ENCODE measurements at places on chromosomes 7 and 10. TPM values are rescaled to one million over a fixed set of nuclear protein-coding genes. Genes with fewer than 3 reads are reported as not detected.

The SGMS1 gene
- total RNA-seq = 68.2 TPM

DNA sequence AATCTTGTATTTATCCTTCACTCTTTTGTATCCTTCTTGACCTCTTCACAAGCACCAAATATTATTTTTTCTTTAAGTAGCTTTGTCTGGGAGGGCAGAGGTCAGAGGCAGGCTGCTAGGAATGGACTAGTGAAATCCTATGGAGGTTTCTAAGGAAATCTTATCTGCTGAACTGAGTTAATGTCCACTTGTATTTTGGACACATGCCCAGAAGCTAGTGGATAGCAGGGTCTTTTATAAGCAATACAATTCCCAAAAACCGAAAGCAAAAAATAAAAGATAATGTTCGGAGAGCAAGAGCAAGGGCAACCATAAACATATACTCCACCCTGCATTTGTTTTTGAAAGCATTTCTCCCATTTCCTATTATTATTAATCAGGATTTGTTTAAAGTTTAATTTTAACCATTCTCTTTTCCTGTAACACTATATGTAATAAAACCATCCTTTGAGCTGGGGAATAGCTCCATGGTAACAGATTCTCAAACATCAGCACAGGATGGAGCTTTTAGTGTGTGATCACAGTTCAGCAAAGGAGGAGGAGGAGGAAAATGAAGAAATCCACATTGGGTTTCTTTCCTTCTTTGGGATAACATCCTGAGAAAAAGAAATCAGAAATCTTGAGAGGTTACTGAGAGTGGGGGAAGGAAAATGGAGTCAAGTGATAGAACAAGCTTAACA, 328.2 kb upstream of the LRRN3 start:
- no peak for DNase-seq

- DNase-seq = no peak
Observed at GRCh38 chr10:91460681-91461080, 50.5 kb downstream of the HECTD2 start.

- no peak for DNase-seq
Observed at GRCh38 chr10:77865580-77866324, 60.8 kb downstream of the DLG5 start.

The MAD1L1 gene
- 146 TPM for total RNA-seq

DNA sequence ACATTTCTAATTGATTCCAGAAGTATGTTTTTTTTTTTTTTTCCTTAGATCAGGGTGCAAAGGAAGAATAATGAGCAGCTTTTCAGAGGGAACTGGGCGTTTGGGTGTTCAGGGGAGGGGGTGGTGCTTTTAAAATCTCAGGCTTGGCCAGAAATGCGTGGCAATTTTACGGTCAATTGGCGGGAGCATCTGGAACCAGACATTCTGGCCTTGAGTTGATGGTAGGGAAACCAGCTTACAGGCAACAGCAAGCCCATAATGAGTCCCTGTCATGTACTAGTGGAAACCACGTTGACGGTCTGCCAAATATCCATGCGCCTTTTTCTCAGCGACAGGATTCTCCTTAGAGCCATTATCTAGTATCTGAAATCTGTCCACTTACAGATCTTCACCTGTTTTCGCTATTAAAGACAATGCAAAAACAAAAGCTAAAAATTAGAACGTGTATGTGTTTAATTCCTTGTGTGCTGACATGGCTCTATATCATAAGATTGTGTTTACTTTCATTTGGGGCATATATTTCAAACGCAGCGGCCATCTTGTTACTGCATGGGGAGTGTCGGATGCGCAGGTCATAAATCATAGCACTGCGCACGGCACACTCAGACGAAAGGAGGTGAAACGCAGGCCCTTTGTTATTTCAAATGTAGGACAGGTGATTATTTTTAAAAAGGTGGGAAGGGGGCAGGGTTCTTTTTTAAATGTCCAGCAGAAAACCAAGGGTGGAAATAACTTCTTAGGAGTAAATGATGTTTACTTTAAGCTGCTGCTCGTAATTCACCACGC, 209.2 kb downstream of the AGMO start:
- no peak for DNase-seq

DNA sequence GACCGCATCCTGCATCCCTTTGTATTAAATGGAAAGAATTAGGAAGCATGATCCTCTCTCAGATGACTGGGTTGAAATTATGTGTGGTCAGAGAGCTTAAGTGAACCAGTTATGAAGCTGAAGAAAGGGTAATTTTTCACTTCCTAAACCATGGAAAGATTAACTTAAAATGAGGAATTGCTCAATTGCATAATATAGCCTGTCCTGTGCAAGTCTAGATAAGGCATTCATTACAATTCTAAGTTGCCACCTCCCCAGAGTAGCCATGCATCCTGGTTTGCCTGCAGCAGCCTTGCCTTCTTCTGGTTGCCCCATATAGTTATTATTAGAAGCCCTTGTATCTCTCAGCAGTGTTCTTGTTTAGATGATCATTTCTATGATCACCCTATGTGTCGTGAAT, 45.3 kb downstream of the STARD3NL start:
- no peak for DNase-seq

DNA sequence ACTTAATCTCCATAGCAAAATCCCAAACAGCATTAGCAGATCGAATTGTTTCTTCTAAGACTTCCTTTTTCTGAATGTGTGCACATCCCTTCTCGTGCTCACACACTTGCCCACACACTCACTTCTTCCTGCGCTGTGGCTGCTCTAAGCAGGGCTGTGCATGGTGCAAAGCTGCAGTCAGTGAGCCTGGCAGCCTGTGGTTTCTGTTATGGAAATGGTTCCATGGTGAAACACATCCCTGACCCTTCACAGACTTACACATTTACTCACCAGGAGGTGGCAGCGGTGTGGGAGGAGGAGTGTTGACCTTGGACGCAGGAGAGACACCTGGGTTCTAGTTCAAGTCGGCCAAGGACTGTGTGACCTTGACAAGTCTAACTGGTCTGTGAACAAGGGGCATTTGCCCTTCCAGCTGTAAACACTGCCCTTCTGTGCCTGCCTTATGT, 24.9 kb downstream of the MTURN start:
- peak; percentile 46 for DNase-seq

DNA sequence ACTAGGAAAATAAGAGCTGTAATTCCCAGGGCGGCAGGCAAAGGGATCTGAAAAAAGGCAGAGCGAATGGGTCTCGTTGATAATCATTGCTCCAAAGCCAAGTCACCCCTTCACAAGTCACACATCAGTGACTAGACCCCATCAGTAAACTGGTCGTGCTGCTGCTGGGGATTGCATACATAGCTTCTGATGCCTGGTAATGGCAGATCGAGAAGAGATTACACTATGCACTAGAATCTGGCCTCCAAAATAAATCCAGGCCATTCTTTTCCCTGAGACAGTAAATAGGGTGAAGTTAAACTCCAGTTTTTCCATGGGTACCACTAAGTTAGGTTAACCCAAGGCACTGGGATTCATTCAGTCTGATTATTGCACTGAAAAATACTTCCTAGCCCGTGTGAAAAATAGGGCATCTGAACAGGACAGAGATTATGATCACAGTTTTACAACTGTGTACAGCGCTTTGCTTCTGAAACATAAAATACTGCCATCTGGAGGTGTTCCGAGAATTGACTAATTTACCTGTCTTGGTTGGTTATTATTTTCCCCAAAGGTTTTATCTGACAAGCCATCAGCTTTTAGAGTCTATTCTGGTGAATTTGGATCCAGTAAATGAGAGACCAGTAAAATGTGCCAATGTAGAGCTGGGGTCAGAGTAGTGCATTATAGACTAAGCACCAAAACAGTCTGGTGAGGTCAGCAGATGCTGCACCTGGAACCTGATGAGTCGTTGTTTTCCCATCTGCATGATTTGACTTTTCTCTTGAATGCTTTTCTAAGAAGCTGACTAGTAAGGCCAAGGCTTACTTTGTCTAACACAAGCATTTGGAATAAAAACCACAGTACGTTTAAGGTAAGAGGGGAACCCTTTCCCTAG, 82.9 kb upstream of the AFAP1L2 start:
- DNase-seq = peak; percentile 41

DNA sequence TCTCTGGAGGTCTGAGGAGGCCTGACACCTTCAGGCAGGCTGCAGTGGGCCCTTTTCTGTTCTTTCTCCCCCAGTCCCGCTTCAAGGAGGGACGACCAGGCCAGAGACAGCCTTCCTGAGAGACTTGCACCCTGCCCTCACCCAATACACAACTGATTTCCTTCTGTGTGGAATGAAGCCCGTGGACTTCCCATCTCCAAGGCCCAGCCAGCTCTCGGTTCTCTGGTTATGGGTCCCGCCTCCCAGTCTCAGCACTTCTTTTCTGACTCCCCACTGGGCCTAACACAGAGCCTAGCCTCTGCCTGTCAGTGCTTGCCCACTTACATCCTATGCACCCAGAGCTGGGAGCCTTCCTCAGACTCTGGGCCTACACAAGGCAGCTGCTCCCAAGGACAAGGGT, 24.1 kb upstream of the ADCYAP1R1 start:
- no peak for DNase-seq

- no peak for DNase-seq
Observed at GRCh38 chr7:30841801-30842541, 69.7 kb upstream of the AQP1 start.

DNA sequence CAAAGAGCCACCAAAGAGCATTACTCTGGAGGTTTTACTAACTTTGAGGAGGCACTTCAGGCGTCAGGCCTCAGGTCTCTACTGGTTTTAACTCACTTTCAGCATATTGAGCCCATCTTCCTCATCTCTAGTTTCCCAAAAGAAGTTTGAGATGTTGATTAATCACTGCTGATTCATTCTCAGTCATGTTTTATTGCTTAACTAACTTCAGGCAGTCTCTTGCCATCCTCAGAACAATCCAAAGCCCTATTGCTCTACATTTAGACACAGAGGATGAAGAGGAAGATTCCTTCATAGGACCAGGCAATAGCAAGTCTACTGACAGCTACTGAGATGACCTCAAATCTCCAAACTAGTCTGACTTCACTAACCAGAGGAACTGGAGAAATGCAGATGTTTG, 39.1 kb upstream of the BET1 start:
- DNase-seq = peak; percentile 82

The PITRM1 gene
- total RNA-seq = 61.5 TPM
